OCI-M1 (cell line): ENCODE measurements at places on chromosomes 2 and 18.
A peak's percentile ranks its signal among the peaks of the same experiment; 100 is the strongest.

GRCh38 chr2:182463760-182464159, 36.9 kb upstream of the PDE1A start:
- no peak for DNase-seq

GRCh38 chr2:9824956-9825720, 18.1 kb upstream of the TAF1B start:
- no peak for DNase-seq

DNA sequence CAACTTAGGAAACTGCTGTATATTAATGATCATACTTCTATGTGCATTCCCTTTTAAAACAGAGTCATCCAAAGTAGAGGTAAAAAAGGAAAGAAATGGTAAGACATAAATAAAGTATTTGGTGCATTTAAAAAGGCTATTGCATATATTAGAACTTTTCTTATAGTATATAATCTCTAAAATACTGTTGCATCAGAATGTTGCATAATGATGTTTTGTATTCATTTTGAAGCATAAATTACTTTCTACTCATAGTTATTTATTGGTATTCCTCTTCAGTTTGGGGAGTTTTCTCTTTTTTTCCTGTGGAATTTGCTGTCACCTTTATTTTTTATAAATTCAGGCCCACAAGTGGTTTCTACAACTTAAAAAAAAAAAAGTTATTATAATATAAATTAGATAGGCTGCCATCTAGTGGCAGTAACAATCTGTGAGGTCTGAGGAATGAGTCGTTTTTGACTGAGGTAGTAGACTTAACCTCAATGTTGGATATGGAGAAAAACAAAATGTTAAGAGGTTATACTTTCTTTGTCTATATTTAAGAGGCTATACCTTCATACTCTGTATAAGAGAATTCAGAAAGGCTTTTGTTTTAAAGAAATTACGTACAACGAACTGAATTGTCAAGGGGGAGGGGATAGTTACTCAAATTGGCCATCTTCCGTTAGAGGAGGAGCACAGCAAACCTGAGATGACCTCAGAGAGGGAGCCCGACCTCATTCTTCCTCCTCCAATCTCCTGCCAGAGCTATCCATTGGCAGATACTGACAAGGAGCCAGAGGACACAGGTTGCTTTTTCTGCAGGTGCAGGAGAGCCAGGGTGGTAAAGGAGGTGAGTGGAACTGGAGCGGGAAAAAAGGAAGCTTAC, 23.8 kb downstream of the ANKAR start:
- DNase-seq = peak; percentile 85

GRCh38 chr2:74439803-74440377, 1.8 kb downstream of the RTKN start:
- no peak for DNase-seq

DNA sequence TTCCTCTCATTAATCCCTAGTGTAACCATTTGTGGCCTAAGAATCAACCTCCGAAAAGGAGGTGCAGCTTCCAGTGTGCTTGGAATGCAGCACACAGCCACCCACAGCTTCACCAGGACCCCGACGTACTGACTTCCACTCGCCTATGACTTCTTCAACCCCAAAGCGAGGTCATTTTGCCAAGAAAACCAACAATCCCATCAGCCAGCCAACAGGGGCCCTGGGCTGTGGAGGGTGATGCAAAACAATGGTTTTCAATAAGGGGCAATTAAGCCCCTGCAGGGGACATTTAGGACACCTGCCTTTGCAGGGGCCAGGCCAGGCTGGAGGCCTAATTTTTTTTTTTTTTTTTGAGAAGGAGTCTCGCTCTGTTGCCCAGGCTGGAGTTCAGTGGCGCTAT, 158.1 kb upstream of the SKOR2 start:
- no peak for DNase-seq

DNA sequence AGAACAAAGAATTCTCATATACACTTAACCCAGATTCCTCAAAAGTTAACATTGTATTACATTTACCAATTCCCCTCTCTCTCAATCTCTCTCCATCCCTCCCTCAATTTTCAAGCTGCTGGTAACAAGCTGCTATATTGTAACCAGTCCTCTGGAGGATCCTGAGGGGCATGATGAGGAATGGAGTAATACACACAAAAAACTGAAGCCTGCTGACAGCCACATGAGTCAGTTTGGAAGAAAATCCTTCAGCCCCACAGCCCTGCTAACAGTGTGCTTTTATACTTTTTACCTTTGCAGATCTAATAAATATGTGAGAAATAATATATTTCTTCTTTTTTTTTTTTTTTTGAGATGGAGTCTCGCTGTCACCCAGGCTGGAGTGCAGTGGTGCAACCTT, 165.7 kb upstream of the RAB12 start:
- no peak for DNase-seq

DNA sequence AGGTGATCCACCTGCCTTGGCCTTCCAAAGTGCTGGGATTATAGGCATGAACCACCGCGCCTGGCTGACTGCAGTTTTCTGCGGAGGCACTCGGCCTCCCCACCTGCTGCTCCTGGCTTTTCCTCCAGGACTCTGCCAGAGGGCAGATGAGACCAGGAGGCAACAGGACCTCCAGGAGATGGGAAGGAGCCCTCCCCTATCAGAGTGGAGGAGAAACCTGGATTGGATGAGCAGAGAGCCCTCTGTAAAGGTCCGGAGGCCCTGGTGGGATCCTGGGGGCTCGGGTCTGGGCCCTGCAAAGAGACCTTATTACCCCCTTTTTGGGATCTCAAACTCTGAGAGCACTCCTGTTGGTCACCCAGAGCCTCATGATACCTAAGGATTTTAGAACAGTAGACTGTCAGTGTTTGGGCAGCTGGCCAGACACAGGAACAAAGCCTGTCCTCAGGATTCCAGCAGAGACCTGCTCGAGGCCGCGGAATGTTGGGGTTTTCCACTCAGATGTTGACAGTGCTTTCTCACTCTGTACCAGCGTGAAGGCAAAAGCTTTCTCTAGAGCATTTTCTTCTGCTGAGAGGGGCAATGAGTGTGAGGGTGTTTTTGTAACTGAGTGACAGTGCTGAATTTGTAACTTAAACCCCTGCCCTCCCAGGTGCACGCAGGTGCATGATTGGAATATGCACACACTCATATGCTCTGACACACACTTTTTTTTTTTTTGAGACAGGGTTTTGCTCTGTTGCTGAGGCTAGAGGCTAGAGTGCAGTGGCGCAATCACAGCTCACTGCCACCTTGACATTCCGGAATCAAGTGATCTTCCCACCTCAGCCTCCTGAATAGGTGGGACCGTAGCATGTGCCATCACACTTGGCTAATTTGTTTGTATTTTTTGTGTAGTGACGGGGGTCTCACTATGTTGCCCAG, 48.4 kb downstream of the NPPC start:
- DNase-seq = no peak

- DNase-seq = no peak
These were observed 38.4 kb downstream of the CYP26B1 start for GRCh38 chr2:72109291-72109690.

GRCh38 chr2:28347596-28347995, 45.1 kb upstream of the FOSL2 start:
- DNase-seq = no peak

- no peak for DNase-seq
These were observed 432.0 kb upstream of the FAM98A start for GRCh38 chr2:34031097-34031496.

DNA sequence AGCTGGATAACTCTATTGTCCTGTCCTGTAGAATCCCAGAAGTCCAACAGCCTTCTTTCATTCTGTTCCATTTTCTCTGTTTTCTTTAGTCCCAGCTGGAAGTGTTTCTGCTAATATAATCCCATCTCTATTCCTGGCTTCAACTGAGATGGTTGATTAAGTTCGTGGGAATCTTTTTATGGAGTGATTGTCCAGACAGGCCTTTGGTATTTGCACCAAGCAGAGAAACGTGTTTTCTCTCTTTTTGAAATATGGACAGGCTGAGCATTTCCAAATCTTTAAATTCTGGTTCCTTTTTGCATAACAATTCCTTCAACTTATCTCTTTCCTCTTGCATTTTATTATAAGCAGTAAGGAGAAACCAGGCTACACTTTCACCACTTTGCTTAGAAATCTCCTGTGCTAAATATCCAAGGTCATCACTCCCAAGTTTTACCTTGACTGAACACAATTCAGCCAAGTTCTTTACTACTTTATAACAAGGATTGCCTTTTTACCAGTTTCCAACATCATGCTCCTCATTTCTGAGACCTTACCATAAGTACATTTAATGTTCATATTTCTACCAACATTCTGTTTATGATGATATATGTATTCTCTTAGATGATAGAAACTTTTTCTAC, 108.8 kb downstream of the ZFP36L2 start:
- no peak for DNase-seq

DNA sequence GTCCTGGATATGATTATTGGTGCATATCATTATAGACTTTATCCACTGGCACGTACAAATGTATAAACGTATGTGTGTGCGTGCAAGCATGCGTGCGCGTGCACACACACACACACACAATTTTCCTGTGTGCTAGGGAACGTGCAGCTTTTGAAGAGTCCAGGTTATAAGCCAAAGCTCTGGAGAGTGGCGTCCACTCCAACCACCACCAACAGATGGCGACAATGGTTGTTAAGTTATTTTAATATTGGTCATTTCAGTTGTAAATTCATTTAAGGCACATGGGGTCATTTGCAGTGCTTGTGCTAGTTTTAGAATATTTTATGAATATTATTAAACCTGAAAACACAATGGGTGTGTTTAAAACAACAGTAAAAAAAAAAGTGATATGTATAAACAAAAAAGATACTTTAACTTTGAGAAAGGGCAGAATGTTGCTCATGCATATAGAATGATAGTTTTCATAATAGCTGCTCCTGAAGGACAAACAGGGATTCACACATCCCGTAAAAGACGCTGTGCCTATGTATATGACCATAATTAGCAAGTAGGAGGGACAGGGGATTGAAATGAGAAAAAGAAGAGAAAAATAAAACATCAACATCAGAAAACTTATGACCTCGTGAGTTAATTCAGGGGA, 124.2 kb upstream of the ITGB6 start:
- peak; percentile 70 for DNase-seq

DNA sequence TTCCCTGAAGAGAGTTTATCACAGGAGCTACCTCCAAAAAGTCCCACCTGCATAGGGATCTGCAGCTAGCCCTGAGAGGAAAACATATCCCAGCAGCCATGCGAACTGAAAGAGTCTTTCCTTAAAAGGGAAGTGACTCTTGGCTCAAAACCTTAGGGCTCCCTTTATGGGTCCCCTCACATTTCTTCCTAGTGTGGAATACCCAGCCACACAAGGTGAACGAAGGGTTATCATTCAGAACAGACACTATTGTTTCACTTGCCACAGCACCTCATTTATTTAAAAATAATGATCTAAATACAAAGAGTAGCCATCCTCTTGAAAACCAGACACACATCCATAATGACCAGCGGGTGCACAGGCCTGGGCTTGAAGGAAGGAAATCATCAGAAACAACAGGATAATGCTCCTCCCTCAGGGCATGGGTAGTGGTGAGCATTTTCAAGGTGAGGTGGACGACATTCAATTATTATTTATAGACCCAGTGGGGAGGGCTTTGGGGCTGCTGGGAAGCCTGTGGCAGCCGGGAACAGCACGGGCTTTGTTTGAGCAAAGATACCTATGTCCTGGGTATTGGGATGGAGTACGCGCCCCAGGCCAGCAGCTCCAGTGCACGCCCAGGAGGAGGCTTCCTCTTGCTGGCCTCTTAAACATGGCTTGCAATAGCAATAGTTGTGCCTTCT, 119.0 kb upstream of the ITGA6 start:
- DNase-seq = no peak

- DNase-seq = peak; percentile 76
These were observed 84.2 kb upstream of the LAPTM4A start for GRCh38 chr2:20135631-20136050.

DNA sequence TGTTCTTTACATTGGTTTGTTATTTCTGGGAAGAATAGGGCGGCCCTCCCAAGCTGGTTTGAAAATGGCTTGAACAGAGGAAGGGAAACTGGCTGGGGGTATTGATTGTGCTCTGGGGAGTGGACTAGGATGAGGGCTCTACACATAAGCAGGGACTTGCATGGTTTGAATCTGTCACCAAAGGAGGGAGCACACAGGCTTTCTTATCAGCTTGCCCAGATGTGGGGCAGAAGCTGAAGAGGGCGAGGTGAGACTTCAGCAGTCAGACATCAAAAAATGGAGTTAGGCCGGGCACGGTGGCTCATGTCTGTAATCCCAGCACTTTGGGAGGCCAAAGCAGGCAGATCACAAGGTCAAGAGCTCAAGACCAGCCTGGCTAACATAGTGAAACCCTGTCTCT, 7.2 kb upstream of the RAB12 start:
- peak; percentile 87 for DNase-seq

DNA sequence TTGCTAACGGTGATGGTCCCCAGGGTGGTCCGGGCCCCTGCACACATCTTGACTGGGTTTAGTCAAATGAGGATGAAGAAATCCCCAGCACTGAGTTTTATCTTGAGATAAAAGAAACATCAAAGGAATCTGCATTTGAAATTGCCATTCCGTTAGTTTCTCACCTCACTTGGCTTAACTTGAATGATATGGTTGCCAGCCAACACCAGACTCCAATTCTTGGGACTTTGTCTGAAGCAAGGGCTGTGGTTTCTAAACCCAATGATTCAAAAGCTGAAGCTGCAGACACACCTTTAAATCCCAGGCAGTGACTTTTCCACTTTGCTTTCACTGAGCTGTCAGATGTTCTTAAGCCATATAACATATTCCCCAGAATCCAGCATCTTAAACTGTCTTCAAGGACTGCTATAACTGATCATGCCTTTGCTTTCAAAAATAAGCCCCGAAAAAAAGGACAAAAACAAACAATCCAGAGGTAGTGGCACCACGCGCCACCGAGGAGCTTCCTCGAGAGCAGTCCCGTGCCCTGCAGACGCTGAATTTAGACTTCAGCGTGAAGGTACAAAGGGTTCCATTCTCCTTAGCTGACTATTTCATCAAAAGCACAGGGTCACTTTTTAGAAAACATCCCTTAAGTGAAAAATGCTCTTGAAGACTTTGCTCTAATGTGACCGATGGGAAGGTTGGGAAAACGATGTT, 189.3 kb downstream of the HDAC4 start:
- DNase-seq = peak; percentile 2

DNA sequence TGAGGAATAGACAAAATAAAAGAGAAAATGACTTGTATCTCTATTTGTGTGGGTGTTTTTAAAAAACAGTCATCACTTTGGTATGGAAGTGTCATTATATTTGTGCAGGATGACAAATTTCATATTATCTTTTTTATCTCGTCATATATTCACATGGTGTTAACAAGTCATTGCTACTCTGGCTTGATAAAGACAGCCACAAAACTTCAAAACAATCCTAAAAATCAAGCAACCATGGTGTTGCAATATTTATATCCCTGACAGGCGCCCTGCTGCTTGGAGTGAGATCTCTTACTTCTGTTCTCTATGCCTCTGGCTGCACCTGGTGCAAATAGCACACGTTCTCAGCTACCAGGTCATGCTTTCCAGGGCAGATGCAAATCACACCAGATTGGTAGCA, 278.0 kb upstream of the EPHA4 start:
- no peak for DNase-seq

DNA sequence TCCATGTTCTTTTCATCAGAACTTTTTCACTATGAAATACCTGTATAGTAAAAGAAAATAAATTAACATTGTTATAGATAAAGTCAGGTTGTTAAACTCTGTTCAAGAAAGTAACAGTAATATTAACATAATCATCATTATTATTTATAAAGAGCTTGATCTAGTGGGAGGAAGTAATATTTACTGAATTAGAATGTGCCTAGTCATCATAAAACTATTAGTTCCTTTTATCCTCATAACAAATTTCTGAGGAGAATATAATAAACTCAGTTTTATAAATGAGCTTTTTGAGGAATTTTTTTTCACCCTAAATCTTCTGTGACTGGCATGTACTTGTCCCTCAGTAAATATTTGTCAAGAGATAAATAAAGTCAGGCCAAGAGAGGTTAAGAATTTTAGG, 78.4 kb downstream of the PLA2R1 start:
- no peak for DNase-seq
